ENCODE measurements at places on chromosomes 7 and 10.

DNA sequence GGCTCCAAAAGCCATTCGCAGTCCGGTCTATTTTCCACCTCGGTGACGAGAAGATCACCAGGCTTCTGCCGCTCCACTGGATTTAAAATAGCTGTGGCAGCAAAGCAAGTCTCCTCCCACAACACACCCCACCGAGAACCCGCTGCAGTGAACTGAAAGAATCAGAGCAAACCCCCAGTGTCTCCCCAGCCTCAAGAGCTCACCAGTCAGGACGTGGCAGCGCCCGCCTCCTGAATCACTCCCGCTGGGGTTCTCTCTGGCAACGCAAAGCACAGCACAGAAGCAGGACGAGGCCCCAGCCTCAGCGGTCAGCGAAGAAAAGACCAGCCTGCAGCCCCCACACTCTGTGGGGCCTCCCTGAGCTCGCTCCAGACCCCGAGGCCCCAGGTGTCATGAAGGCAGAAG lies 126.1 kb upstream of the PPP2R2D start:
- no peak for DNase-seq

DNA sequence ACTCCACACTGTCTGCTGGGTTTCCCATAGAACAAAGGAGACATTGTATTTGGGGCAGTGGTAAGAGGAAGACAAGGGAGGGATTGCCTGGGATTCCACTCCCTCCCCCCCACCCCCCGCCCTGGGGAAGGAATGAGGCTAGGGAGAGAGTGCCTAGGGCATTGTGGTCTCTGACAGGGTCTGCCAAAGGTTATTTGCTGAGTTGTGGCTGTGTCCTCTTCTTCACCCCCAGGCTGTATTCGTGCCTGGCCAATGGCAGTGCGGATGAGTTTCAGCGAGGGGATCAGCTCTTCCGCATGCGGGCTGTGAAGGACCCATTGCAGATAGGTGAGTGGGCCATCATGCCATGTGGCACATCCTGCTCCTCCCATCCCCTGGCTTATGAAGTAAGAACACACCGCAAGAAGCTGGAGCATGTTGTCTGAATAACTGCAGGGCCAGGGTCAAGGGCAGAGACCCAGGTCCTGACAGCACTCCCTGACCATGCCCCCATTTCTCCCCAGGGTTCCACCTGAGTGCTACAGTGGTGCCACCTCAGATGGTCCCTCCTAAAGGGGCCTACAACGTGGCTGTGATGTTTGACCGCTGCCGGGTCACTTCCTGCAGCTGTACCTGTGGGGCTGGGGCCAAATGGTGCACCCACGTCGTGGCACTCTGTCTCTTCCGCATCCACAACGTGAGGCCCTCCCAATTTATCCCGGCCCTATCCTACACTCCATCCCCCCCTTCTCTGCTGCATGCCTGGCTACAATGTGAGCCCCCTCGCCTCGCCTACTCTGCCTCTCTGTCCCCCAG lies 3.7 kb downstream of the ZSWIM8 start:
- DNase-seq: no peak

- DNase-seq: no peak
These were observed 34.4 kb downstream of the NRCAM start for GRCh38 chr7:108421720-108422331.

GRCh38 chr10:12907656-12908055 lies 93.9 kb downstream of the CCDC3 start:
- peak; percentile 48 for DNase-seq

DNA sequence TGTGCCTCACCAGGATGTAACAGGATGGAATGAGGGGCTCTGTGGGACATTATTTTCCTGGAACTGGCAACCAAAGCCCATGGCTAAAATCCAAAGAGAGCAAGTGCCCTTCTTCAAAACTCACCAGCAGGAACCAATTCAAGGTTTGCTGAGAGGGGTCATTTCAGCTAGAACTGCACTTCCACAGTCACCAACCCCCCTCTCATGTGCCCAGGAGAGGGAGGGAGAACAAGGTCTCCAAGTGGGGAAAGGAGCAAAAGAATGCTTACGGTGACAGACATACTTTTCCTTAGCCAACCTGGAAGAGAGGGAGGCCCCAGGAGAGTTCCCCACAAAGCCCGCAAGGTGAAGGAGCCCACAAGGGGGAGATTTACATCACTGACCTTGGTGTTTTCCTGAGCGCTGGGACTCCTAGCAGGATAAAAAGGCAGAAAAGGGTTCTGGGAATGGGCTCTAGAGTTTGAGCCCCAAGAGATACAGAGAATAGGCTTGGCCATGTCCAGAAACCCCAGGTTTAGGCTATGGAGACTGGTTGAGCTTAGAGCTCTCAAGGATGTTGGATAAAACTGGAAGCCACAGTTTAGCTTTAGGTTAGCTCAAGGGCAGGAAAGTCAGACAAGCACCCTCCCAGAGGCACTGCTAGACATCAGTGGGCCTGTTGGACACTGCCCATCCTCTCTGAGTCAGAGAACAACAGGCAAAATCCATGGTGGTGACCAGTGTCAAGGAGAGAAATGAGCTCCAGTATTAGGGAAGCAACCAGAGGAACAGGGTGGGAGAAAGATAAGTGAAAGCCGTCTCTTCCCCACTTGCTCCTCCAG lies 63.9 kb upstream of the GHITM start:
- peak; percentile 48 for DNase-seq

DNA sequence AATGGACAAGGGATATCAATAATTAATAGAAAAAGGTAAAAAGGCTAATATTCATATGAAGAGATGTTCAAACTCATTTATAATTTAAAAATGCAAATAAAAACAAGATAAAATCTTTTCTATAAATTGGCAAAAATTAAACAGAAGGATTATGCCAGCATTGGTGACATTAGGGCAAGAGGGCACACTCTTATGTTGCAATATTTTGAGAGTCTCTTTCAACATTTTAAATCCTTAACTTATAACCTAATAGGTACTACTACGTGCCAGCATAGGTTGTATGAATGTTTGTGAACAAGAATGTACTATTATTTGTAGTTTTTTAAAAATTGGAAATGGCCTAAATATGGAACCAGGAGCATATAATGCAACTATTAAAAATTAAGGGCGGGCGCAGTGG lies 24.8 kb upstream of the PNLIPRP3 start:
- no peak for DNase-seq

GRCh38 chr10:91495402-91495801 lies 85.3 kb downstream of the HECTD2 start:
- DNase-seq: peak; percentile 28

DNA sequence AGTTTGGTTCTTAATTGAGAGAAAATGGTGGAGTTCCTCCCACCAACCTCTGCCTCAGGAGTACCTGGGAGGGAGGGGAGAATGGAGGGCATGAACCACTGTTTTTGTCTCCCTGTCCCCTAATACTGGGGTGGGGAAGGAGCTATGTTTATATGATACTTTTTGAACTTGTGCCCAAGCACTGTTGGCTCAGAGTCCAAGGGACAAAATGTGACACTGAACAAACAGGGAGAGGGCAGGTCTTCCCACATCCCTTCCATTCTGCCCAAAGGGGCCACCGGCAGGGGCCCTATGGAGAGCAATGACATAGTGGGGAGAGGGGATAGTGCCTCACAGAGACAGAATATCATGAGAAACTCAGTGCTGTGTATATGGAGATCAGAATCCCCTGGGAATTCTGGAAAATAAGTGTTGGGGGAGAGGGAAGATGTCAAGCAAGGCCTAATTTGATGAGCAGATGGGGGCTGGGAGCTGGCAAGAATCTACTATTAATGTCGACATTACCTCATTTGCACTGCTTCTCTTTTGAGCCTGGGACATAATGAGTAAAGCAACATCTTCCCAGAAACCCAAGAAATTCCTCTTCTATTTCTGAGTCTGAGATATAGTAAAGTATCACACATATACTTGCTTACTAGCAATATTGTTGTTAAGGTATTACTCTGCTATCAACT lies 180.6 kb downstream of the CYP26A1 start:
- DNase-seq: no peak

DNA sequence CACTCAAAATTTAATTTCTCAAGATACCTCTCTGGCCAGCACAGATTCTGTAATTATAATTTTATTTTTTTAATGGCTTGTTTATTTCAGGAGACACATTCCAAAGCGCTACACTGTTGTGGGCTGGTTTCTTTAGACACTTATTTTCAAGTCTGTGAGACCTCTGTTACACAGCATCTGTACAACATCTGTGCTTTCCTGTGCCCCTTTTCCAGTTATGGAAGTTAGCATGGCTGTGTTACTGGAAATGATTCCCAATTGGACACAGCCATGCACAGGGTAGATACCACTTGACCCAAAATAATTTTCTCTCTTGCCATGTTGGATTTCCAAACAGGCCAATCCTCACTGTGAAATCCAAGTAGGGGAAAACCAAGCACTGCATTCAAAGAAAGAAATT lies 172.3 kb upstream of the ADCY1 start:
- no peak for DNase-seq

DNA sequence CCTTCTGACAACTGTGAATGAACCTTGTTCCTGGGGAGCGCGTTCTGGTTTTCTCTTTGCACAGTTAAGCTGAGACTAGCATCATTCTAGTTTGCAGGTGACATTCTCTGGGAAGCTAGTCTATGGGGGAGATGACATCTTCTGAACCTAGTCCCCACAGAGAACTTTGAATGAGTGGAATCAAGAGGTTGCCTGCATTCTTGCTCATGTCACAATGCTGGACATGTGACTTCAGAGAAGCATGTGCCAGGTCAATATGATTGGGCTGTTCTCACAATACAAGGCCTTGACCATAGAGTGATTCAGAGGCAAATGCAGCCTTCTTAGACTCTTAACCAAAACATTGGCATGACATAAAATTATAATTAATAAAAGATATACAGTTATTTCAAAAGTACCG lies 22.1 kb downstream of the KLLN start:
- no peak for DNase-seq

DNA sequence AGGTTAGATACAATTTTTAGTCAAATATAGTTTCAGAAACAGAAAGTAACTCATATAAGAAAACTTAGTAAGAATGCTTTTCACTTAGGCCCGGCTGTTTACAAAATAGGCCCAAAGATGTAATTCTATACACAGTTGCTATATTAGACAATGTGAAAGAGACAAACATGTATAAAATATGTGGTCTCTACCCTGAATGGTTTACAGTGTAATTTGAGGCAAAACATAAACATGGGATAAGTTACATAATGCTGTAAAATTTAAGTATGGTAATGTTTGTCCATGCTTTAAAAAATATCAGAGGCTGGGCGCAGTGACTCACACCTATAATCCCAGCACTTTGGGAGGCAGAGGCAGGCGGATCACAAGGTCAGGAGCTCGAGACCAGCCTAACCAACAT lies 18.7 kb downstream of the KRIT1 start:
- no peak for DNase-seq

DNA sequence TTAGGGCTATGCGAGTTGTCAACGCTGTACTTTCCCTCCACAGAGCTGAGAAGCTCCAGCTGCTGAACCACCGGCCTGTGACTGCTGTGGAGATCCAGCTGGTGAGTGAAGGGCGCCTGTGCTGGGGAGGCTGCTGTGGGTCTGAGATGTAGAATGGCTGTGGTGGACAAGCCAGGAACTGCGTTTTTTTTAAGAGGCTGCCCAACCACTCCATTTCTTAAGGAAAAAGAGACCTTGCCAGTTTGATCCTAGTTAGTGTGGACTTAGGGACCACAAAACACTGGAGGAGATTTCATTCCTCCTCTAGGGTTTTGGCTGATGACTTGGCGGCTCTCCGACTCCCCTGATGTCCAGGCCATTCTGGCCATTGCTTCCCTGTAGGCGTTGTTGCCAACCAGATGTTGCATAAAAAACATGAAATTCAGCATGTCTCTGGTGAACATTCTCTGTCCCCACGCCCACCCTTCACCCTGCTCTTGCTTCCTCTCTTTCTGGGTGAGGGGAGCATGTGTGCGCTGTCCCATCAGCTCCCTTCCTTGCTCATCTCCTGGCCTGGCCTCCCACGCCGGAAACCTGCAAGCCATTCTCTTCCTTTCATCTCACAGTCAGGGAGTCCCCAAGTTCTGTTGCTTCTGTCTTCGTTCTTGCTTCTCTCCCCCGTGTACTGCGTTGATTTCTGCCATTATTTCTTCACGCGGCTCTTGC lies 30.9 kb downstream of the CRCP start:
- DNase-seq: no peak

DNA sequence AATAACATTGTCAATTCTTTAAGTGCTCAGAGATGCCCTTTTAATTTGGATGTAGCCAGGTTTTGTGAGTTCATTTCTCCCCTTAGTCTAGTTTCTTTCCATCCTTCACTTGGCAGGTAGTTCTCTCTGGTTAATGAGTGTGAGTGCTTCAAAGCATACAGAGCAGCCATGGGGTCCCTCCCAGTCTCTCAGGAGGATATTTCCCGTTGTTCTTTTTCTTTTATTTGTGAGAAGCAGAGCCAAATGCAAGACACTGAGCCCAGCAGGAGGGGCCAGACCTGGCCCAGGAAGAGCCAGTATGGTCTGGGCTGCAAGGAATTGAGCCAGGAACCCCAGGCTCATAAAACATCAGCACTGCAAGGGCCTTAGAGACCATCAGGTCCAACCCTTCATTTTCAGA lies 52.4 kb downstream of the PLCE1 start:
- no peak for DNase-seq

DNA sequence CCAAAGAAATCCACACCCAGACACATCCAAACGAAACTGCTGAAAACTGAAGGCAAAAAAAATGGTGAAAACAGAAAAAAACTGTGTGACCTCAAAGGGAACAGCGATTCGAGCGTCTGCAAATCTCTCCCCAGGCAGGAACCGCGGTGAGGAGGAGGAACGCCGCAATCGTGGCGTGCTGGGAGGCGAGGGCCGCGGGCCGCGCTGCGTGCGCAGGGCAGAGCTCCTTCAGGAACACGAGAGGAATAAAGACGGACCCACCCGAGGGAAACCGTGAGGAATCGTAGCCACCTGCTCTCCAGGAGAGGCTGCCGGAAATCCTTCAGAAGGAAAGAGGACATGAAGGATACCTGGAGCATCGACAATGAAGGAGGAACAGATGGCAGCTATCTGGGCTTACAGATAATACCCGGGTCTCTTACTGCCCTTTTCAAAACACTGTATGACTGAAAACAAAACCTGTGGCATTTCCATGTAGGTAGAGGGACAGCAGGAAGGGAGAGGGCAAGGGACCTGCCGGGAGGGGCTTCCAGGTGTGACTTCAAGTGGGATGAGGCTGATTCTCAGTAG lies 266.0 kb downstream of the MAD1L1 start:
- no peak for DNase-seq

GRCh38 chr10:49151481-49151880 lies 17.7 kb upstream of the FAM170B start:
- no peak for DNase-seq

- DNase-seq: peak; percentile 81
These were observed 39.2 kb upstream of the HPS1 start for GRCh38 chr10:98485959-98486358.

- DNase-seq: peak; percentile 95
These were observed 134.5 kb downstream of the NRBF2 start for GRCh38 chr10:63267414-63268148.

GRCh38 chr7:90839316-90839715 lies 243.2 kb downstream of the CDK14 start:
- no peak for DNase-seq
